Hematopoietic multipotent progenitor cell treated with erythropoietin and hydrocortisone succinate and interleukin-3 and kit ligand, for 17 days (in vitro differentiated cells): ENCODE measurements at places on chromosomes 7 and 10.

DNA sequence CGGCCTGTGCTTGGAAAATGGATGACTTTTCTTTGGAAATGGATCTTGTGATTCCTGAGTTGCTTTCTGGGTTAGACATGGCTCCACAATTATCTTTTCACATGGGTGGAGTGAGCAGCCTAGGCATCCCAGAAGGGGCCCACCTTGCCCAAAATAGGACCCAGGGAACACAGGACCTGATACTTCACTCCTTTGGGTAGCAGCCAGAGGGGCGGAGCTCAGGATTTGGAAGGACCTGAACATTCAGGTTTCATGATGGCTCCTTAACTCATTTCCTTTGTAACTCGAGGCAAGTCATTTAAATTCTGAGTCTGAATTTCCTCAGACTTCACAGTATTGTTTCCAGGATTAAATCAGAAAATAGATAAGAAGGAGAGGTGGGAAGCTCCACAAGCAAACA lies 178.3 kb upstream of the ZMIZ1 start:
- DNase-seq, result no peak

DNA sequence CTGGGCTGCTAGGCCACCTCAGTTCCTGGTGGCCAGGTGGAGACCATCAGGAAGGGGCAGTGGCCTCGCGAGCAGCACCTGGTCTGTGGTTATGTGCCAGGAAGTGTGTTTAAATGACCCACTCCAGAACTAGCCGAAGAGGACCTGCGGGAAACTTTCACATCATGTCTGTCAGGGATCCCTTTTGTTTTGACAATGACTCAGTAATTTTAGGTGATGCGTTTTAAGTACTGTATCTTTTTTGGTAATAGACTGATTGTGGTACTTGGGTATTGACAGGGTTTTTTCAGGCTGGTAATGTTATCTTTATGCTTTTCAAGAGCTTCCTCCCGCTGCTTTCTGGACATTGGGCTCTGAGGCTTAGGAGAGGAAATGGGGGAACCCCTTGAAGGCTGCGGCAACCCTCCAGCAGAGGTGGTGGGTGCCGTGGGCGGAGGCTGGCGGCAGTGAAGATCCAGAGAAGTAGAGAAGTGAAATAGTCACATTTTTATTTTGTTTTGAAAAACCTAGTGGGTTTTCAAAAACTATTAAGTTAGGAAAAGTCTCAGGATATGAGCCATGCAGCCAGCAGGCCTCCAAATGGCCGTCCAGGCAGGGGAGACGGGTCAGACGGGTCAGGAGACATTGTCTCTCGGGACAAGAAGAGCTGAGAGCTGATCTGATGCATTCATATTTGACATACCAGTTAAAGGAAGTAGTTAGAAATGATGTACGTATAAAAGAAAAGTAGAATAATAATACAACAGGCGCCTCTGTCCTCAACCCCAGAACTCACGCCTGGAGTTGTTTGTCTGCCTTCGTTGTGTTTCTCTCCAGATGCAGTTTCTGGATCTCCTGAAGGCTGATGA lies 27.7 kb downstream of the PPP2R2D start:
- no peak for DNase-seq

GRCh38 chr10:86176850-86177536 lies 189.6 kb downstream of the GRID1 start:
- no peak for DNase-seq

DNA sequence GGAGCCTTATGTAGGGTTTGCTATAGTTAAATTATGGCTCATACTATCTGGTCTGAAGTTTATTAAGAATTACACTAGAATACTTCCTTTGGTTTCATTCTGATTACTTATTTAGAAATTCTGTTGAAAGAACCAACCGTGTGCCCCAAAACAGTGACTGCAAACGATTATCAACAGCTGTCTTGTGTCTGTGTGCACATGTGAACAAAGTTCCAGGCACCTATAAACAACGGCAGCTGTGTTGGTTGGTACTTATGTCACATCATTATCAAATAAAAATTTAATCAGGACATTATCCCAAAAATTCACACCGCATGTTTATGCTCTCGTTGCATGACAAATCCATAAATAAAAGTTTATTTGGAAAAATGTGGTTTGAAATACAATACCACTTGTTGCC lies 80.6 kb downstream of the USP6NL start:
- DNase-seq, result no peak

DNA sequence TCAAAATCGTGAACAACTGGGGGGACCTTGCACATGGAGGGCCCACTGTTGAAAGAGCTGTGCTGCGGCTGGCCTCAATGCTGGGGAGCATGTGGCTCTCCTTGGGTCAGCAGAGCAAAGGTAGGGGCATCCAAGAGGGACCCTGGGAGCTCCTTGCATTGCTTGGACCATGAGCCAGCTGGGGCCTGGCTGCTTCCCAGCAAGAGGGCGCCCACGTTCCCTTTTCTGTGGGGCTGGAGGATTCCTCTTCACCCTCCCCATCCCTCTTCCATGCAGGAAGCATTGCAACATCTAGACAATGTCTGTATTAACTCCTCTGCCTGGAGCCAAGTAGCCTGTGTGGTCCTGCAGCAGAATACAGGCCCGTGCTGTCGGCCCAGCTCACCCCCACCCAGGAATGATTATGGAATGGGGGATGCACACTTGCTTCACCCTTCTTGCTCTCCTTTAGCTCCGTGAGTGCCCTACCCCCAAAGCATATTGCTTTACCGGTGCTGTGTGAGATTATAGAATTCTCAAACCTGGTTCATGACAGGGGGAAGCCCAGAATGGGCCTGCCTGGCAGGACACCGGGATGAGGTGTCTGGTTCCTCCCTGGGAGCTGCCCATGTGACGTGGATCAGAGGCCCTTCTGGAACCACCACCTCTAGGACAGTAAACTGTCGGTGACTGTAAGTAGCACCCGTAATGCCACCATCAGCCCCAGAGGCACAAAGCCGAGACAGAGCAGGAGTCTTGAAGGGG lies 61.9 kb downstream of the SYPL1 start:
- no peak for DNase-seq

GRCh38 chr7:127959770-127960169 lies 71.5 kb downstream of the LRRC4 start:
- DNase-seq, result no peak

GRCh38 chr7:142914121-142914520 lies 19.4 kb downstream of the TRPV5 start:
- no peak for DNase-seq

- DNase-seq, result no peak
These were observed 76.8 kb upstream of the GDF10 start for GRCh38 chr10:47223236-47223635.

- no peak for DNase-seq
These were observed 31.2 kb downstream of the BAIAP2L1 start for GRCh38 chr7:98369726-98370125.
